Stimulated activated effector memory CD8-positive, alpha-beta T cell treated with anti-CD3 and anti-CD28 coated beads, Interleukin-12 subunit alpha, Interleukin-12 subunit beta, amount 100 ng/mL, for 72 hours (primary cell): ENCODE measurements at places on chromosomes 7 and 10.
A peak's percentile ranks its signal among the peaks of the same experiment; 100 is the strongest.

GRCh38 chr7:12554351-12554750 is 16.2 kb upstream of the SCIN start:
- no peak for DNase-seq

DNA sequence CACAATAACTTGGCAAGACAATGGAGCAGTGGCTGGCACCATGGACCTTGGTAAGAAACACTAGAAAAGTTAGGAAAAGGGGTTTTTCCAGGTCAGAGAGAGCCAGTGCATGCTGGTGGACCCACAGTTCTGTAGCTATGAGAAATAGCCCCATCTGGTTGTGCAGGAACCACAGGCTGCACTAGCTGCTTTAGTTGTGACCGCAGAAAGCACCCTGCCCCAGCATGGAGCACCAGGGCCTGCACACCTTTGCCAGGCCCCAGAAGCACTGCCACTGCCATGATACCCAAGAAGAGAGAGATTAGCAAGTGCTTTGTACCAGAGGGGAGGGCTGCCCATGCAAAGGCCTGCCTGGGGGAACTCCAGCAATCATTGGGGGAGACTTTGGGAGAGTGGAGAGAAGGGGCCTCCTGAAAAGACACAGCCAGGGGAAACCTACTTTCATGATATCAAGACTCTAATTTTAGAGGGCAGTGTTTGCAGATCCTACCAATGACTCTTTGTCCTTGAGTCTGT is 256.1 kb upstream of the C7orf33 start:
- no peak for DNase-seq

DNA sequence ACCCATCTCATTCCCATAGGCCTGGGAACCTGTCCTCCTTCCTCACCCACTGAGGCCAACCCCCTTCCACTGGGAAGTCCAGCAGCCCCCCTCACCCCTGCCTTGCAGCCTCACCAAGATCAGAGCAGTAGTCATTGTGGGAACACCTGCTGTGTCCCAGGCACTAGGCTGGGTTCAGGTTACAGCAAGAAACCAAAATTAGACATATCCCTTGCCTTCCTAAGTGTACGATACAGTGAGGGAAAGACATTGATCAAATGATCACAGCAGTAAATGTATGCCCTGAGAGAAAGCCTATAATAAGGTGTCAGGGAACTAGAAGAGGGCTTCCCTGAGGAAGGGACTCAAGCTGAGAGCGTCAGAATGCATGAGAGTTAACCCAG is 17.0 kb upstream of the C10orf105 start:
- DNase-seq = no peak

GRCh38 chr7:2399848-2400587 is 3.4 kb upstream of the CHST12 start:
- DNase-seq = peak; percentile 64

DNA sequence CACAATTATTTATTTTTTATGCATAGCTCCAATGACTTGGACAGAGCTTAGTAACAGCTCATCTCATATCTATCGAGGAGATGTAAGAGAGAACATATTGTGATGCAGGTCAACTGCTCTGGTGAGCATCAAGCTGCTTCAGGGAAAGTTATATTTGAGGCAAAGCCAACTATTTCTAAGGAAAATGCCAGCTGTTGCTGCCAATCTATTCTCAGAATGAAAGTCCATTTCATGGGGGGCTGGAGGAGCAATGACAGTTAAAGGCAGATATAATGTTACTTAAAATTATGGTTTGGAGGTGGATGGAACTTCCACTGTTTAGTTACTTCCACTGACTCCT is 424.8 kb downstream of the KIF20B start:
- no peak for DNase-seq

DNA sequence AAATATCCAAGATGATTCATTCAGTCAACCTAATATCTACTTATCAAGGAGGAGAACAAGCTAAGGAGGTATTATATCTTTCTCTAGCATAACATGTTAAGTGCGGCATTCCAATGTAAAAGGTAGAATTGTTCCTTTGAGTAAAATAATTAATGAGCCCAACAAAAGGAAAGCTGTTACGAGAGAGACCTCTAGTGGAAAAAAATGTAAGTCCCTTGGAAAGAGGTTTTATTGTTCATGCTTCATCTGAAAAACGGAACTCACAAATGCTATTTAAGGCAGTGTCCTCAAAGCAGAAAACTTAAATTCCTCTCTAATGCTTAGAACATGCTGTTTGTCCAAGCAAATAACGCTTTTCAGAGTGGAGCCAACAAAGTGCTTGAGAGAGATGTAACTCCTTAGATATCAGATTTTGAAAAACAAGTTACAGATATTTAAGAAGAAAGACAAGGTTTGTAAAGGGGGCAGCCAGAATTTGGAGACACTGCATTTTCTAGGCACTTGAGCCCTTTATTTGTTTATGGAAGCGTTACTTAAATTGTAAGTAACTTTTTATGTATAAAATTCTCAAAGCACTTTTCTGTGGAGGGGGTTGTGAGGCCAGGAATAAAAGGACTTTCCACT is 119.9 kb downstream of the TFEC start:
- DNase-seq = no peak

DNA sequence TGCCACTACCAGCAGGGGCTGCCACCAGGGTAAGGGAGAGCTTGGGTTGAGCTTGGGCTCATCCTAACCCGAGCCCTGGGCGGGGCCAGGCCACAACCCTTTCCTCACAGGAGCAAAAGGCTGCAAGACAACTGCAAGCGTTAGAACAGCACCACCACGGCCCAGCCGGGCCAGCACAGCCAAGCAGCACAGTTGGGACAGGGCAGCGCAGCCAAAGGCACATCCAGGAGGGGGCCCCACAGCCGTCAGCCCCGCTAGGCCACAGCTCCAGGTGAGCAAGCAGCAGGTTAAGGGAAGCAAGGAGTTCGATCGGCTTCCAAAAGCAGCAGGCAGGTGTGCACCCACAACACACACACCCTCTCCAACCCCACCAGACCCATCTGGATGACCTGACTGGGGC is 7.0 kb upstream of the NDST2 start:
- DNase-seq = no peak
